ENCODE measurements at places on chromosomes 11 and 22. TPM values are rescaled to one million over a fixed set of nuclear protein-coding genes. Genes with fewer than 3 reads are reported as not detected.

Gene SAA4
- total RNA-seq: 147 TPM

GRCh38 chr22:23387827-23388516, 192.1 kb downstream of the IGLL1 start:
- no peak overlapping the region for H3K27ac ChIP-seq
- no peak overlapping the region for H3K4me3 ChIP-seq
- no peaks in the 10 kb centered on the region for H3K36me3 ChIP-seq

GRCh38 chr11:36019005-36019596, 75.2 kb downstream of the LDLRAD3 start:
- no peaks in the 10 kb centered on the region for H3K36me3 ChIP-seq
- no peak overlapping the region for H3K4me3 ChIP-seq
- DNase-seq: no peak
- H3K4me1 ChIP-seq: no peaks in the 10 kb centered on the region
- no peak overlapping the region for H3K27ac ChIP-seq
- peaks cover 11% of the 10 kb centered on the region for H3K27me3 ChIP-seq

- H3K36me3 ChIP-seq: no peaks in the 10 kb centered on the region
- H3K27me3 ChIP-seq: peaks cover 9% of the 10 kb centered on the region
- no peak overlapping the region for H3K27ac ChIP-seq
- H3K4me1 ChIP-seq: no peaks in the 10 kb centered on the region
- no peak for DNase-seq
Observed at GRCh38 chr11:134714021-134714656, 302.1 kb upstream of the B3GAT1 start.

- no peak overlapping the region for H3K27ac ChIP-seq
- no peaks in the 10 kb centered on the region for H3K36me3 ChIP-seq
- no peaks in the 10 kb centered on the region for H3K4me1 ChIP-seq
- H3K27me3 ChIP-seq: peaks cover 15% of the 10 kb centered on the region
- no peak for DNase-seq
Observed at GRCh38 chr11:119806064-119806915, 77.3 kb upstream of the NECTIN1 start.

Gene VWCE
- 27.6 TPM for total RNA-seq

Gene HOATZ
- not detected for total RNA-seq

DNA sequence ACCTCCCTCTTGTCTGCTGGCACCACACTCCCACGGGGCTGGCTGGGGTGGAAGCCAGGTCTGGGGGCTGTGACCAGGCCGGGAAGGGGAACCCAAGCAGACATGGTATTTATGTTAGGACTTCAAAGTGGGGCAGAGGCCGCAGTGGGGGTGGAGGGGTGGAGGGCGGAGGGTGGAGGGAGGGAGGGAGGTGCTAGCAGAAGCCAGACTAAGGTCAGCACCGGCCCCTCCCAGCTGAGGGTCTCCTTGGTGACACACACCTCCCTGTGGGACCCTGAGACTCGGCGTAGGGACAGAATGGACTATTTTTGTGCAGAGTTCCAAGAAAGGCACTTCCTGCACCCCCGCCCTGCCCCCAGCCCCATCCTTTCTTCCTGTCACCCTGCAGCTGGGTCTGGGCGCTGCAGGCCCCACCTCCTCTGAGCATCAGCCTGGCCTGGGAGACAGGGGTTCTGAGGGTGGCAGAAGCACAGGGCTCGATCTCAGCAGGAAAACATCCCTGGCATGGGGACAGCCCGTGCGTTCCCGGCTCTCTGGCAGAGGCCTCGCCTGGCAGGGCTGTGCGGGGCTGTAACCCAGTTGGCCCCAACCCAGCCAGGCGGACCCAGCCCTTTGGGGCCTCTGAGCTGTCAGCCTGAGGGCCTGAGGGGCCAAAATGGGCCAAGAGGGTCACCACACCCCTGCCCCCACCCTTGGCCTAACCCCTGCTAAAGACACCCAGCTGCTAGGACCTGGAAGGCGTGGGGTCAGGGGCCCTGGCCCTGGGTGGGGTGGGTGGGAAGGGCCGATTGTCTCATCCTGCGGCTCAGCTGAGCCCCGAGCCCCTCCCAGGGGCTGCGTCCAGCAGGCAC, 9.6 kb upstream of the CD248 start:
- DNase-seq: no peak
- H3K36me3 ChIP-seq: no peaks in the 10 kb centered on the region
- H3K4me3 ChIP-seq: no peak overlapping the region
- H3K27ac ChIP-seq: no peak overlapping the region

DNA sequence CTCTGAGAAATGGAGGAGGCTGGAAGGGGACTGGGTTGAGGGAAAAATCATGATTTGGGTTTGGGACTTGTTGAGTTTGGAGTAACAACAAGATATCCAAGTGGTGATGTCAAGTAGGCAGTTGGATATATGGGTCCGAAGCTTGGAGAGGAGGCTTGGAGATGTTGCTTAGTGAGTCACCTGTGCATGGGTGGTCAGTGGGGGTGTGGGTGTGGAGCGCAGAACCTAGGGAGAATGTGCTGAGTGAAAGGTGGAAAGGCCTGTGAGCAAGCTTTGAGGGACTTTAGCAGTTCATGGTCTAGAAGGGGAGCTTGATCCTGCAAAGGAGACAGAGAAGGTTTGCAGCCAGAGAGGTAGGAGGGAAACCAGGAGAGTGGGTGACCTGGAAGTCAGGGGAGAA, 38.2 kb downstream of the PRDM11 start:
- no peak overlapping the region for H3K27ac ChIP-seq
- H3K36me3 ChIP-seq: peaks cover 7% of the 10 kb centered on the region
- no peak overlapping the region for H3K4me3 ChIP-seq
- peaks cover 13% of the 10 kb centered on the region for H3K4me1 ChIP-seq
- H3K27me3 ChIP-seq: no peaks in the 10 kb centered on the region

DNA sequence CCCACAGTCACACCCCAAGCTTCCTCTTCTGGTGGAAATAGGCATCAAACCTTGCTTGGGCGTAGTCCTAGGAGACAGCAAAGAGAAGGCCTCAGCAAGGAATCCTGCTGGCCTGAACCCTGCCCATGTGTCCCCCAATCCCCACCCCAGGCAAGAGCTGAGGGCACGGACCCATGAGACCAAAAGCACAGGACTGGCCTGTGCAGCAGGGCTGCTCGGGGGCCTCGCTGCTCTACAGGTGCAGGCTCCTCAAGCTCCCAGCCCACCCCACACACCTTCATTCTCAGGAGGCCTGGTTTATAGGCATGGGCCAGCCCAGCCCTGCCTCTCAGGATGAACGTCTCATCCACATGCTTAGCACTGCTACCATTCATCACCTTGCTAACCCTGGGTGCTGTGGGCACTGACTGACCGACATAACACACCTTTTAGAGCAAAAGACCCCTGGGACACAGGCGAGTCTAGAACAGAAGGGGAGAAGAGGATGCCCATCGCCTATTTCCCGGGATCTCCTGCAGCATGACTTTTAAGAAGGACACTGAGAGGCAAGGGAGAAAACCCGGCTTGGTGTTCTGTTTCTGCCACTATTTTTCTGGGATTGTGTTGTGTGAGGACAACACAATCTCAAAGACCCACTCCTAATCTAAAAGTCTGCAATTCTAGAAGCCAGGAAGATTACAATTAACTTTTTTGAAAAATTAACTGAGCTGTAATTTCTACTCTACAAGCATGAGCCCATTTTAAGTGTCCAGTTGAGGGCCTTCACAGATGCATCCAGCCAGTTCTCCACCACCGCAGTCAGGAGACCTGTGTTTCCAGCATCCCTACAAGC, 15.4 kb downstream of the TCIRG1 start:
- no peaks in the 10 kb centered on the region for H3K27me3 ChIP-seq
- no peak overlapping the region for H3K27ac ChIP-seq
- H3K4me3 ChIP-seq: no peak overlapping the region
- H3K36me3 ChIP-seq: peaks cover 36% of the 10 kb centered on the region
- no peak for DNase-seq

GRCh38 chr11:47130543-47130942, 46.1 kb downstream of the ARFGAP2 start:
- no peak overlapping the region for H3K4me3 ChIP-seq
- no peaks in the 10 kb centered on the region for H3K27me3 ChIP-seq
- no peak for DNase-seq
- H3K4me1 ChIP-seq: no peaks in the 10 kb centered on the region

GRCh38 chr22:36100134-36100824, 60.3 kb downstream of the APOL3 start:
- DNase-seq: no peak
- H3K27ac ChIP-seq: no peak overlapping the region
- no peaks in the 10 kb centered on the region for H3K36me3 ChIP-seq
- H3K27me3 ChIP-seq: no peaks in the 10 kb centered on the region
- H3K4me3 ChIP-seq: no peak overlapping the region
- H3K4me1 ChIP-seq: no peaks in the 10 kb centered on the region

Gene IL18BP
- 1.0 TPM for total RNA-seq

DNA sequence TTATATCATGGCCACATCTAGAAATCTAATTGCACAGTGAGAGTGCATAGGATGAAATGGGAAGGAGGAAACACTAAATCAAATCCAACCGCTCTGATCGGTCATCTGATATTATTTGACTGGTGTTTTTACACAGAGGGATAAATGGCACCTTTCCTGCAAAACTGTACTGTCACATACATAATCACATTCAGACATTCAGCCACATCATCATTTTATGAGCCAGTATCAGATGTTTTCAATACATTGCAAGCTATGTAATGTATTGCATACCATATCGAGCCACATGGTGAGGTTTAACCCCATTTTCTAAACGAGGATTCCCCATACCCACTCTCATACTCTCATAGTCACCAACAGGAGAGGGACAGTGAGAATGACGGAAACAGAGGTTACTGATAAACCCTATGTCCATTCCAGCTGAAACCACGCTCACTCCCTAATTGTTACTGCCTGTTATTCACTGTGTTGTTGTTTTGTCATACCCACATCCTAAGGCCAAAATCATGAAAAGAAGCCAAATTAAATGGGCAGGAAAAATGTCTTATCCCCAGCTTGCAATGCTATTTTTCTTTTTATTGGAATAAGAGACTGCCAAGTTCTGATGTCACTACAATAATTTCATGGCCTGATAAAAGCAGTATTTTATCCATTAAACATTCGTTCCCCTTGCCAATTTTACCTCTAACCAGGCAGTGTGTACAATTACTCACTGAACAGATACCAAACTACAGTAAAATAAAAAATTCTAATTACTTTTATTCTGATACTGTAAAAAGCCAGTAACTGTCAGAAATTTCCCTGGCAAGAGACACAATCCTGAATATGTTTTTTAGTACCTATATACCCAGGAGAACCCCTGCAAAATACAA, 9.0 kb downstream of the CDON start:
- no peak for DNase-seq
- no peaks in the 10 kb centered on the region for H3K27me3 ChIP-seq
- H3K4me3 ChIP-seq: no peak overlapping the region
- H3K4me1 ChIP-seq: peaks cover 11% of the 10 kb centered on the region
- no peaks in the 10 kb centered on the region for H3K36me3 ChIP-seq

GRCh38 chr11:9176550-9176949, 85.2 kb upstream of the SCUBE2 start:
- H3K36me3 ChIP-seq: peaks cover 20% of the 10 kb centered on the region
- no peaks in the 10 kb centered on the region for H3K4me1 ChIP-seq
- no peak overlapping the region for H3K27ac ChIP-seq
- no peaks in the 10 kb centered on the region for H3K27me3 ChIP-seq
- no peak for DNase-seq

- no peaks in the 10 kb centered on the region for H3K36me3 ChIP-seq
- H3K4me3 ChIP-seq: no peak overlapping the region
- no peaks in the 10 kb centered on the region for H3K4me1 ChIP-seq
- no peak overlapping the region for H3K27ac ChIP-seq
- H3K27me3 ChIP-seq: no peaks in the 10 kb centered on the region
Observed at GRCh38 chr11:94877443-94878200, 95.7 kb downstream of the CWC15 start.

DNA sequence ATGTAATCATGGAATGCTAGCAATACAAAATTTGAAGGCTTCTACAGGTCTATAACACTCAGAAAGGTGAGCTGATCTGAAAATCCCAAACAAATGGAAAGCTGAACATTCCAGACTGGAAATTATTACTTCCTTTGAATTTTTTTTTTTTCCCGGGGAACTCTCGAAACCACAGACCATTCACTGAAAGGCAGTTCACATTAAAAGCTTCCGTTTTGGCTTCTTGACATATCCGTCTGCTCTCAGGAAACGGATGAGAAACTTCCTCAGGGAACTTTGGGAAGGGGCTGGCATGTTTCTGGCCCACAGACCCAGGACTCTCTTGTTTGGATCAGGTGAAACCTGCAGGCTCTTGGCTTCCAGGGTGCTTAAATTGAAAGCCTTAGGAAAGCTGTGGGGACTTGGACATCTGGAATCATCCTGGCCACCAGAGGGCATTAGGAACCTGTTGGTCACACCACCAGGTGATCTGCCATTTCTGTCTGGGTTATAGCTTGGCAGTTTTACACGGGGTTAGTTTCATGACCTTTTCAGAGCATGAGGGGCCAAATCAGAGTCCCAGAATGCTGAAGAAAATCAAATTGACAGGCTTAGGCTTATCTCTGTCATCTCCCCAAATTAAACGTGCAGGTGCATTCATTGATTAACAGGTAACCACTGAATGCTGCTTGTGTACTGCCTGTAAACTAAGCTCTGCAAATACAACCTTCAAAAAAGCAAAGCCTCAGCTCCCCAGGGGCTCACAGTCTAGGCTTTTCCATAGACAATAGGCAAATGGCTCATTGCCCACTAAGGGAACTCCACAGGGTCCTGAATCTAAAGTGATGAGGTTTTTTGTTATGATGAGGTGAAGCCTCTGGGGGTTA, 22.7 kb upstream of the GRAMD1B start:
- no peak overlapping the region for H3K27ac ChIP-seq
- no peaks in the 10 kb centered on the region for H3K36me3 ChIP-seq
- H3K4me1 ChIP-seq: no peaks in the 10 kb centered on the region
- peaks cover 24% of the 10 kb centered on the region for H3K27me3 ChIP-seq
- H3K4me3 ChIP-seq: no peak overlapping the region

DNA sequence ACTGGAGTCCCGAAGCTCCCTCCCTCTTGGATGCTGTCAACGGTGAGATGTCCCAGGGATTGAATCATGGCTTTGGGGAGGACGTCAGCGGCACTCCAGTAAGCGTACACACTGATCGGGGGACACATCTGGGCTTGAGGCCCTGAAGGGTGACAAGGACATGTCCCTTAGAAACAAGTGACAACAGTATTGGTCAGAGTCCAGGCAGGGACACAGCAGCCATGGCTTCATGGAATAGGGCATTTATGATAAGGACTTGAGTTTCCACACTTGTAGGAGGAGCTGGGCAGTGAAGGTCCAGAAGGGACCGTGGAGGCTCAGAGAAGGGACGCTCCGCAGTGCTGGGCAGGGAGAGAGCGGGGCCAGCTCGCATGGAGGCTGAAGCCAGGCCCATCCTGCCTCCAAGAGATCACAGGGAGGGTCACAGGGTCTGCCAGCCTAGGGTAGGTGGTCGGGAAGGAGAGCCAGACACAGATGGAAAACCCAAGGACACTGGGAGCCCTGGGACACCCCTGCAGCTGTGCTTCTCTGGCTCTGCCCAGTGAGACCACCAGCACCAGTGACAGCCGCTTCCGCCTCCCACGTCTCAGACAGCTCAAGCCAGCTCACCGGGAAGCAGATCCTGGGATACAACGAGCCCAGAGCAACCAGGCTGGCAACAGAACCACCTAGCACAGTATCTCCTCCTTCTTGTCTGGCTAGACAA, 22.9 kb upstream of the RFPL3 start:
- no peaks in the 10 kb centered on the region for H3K4me1 ChIP-seq
- H3K27ac ChIP-seq: no peak overlapping the region
- peaks cover 6% of the 10 kb centered on the region for H3K27me3 ChIP-seq
- no peak overlapping the region for H3K4me3 ChIP-seq
- no peaks in the 10 kb centered on the region for H3K36me3 ChIP-seq

GRCh38 chr11:119295178-119295577, 21.8 kb downstream of the MCAM start:
- H3K4me1 ChIP-seq: no peaks in the 10 kb centered on the region
- H3K36me3 ChIP-seq: peaks cover 13% of the 10 kb centered on the region
- no peaks in the 10 kb centered on the region for H3K27me3 ChIP-seq
- no peak overlapping the region for H3K27ac ChIP-seq

- DNase-seq: no peak
- H3K27ac ChIP-seq: no peak overlapping the region
- no peaks in the 10 kb centered on the region for H3K4me1 ChIP-seq
- no peak overlapping the region for H3K4me3 ChIP-seq
Observed at GRCh38 chr11:110000031-110000502, 93.1 kb upstream of the ZC3H12C start.
